Fibroblast of gingiva (primary cell): ENCODE measurements at places on chromosomes 2 and 18.

DNA sequence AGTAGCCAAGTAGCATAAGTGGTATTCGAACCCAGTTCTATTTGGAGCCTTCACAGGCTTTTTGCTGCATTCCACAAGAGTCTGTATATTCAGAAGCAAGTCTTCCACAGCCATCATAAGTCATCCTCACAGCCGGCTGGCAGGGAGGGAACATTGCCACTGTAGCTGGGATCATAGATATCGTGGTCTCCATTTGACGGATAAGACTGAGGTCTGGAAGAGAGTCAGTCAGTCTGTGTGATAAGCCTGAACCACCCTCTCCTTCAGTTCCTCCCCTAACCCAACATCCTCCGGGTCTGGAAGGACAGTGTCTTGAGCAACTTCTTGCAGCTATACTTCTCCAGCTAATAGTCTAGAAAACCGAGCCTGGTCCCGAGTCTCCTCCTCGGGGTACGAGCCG lies 17.0 kb upstream of the C1QL2 start:
- no peak for DNase-seq

GRCh38 chr2:185583058-185583816 lies 155.4 kb upstream of the FSIP2 start:
- DNase-seq: no peak

- DNase-seq: peak; percentile 71
These were observed 337.4 kb downstream of the PTPRM start for GRCh38 chr18:7904529-7904928.

DNA sequence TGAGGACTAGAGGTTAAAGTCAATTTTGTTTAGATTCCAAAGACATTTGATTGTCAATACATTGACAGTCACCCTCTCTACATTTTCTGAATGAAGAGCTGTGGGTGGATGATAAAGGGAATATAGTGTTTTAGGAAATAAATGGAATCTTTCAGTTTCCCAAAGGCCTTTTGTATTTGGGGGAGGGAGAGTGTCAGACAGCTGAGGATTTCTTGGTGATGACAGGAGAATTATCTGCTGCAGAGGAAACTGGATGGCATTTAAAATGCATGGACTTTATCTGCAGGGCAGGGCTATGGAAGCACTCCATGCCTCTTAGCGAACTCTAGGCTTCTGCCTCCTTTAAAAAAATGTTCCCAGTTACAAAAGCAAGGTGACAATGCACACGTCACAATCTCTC lies 195.1 kb downstream of the KCNS3 start:
- no peak for DNase-seq

DNA sequence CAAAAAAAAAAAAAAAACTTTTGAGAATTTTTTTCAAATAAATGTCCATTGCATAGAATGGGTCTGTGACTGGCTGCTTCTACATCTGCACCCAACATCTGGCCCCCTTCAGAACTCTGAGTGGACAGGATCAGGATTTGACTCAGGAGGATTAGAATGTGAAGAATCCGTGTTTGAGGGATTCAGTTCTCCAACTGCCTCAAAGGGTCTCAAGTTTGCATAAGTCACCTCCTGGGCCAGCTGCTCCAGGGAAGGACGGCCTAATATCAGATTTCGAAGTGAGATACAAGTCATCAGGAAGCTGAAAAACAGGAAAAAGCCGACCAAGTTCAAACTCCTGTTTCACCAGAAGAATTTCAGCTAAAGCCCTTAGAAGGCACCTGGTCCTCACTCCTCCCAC lies 10.9 kb downstream of the MAT2A start:
- peak; percentile 92 for DNase-seq

DNA sequence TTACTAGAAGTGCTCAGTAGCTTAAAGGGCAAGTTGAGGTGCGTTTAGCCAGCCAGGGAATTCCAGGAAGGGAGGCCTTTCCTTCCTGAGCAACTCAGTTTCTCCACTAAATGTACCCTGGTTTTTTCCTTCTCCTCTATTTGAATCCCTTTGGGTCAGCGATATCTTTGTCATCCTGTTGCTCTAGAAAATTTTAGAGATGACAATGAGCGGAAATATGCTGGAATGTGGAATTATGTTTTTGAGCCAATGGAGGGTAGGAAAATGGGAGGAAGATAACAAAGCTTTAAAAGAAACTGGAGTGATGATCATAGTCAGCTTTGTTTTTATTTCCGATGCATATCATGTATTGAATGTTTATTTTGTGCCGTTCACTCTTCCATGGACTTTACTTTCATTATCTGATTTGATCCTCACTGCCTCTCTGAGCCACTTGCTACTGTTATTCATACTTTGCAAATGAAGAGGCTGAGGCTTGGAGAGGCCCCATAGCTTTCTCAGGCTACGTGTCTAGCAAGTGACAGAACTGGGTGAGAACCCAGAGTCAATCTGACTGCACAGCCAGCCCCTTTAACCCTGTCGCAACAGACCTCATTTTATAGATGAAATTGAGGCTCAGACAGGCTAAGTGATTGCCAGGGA lies 67.3 kb downstream of the NTSR2 start:
- DNase-seq: no peak

- DNase-seq: no peak
These were observed 24.6 kb upstream of the KCMF1 start for GRCh38 chr2:84946204-84947009.

- no peak for DNase-seq
These were observed 109.3 kb downstream of the MBP start for GRCh38 chr18:77023102-77023782.

DNA sequence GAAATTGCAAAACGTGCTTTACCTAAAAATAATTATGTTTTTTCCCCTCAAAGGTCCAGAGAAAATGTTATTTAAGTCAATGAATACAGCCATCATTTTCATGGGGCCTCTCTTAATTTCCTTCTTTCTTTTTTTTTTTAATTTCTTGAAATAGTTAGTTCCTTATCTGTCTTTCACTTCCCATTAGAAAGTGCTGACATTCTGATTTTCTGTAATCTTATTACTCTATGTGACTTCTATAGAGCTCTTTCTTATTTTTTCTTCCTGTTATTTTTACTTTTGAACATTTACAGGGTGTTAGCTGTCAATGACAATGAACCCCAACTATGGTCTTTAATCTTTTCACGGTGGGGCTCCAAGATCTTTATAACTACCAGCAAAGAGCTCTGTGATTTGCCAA lies 30.0 kb downstream of the CTLA4 start:
- no peak for DNase-seq

GRCh38 chr2:18585526-18585925 lies 3.8 kb downstream of the NT5C1B start:
- DNase-seq: no peak

DNA sequence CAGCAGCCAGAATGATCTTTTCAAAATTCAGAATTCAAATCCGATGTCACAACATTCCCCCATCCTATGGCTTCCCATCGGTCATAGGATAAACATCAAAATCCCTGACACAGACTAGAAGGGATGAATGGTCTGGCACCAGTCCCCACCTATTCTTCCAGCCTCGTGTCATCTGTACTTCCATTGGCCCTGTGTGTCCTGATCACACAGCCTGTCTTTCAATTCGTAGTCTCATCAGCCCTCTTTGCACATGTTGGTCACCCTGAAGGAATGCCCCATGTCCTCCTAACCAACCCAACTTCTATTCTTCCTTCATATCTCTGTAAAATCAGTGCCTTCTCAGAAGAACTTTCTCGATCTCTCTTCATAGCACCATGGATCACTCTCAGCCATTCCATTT lies 157.2 kb downstream of the NEB start:
- no peak for DNase-seq

DNA sequence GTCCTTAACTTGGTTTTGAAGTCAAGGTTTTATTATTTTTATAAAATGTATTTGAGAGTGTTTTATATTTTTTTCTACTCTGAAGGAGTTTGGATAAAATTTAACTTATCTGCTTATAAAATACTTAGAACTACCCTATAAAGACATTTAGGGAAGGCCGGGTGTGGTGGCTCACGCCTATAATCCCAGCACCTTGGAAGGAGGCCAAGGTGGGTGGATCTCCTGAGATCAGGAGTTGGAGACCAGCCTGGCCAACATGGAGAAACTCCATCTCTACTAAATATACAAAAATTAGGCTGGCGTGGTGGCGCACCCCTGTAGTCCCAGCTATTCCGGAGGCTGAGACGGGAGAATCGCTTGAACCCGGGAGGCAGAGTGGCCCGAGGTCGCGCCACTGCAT lies 486.4 kb downstream of the DSC3 start:
- DNase-seq: no peak

GRCh38 chr2:54432251-54433015 lies 23.7 kb upstream of the SPTBN1 start:
- DNase-seq: no peak

DNA sequence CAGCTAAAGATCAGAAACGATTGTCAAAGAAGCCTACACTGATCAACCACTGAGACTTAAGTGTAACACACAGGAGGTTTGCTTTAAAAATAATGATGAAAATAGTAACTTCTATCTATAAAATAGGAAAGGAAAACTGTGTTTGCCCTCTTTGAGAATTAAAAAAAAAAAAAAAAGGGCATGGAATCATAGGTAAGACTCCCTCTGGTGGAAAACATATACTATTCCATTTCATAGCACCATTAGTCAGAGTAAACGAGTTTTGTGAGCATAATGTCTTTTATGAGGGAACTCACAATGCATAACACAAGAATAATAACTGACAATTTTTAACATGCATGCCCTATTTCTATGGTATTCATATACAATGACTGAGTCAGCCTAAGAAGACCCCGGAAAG lies 36.3 kb downstream of the SLC35F5 start:
- no peak for DNase-seq

GRCh38 chr2:152499896-152500735 lies 165.1 kb downstream of the FMNL2 start:
- DNase-seq: peak; percentile 85

GRCh38 chr2:96913117-96913397 lies 43.2 kb upstream of the SEMA4C start:
- no peak for DNase-seq

- DNase-seq: no peak
These were observed 10.1 kb upstream of the NARS1 start for GRCh38 chr18:57631697-57632096.

DNA sequence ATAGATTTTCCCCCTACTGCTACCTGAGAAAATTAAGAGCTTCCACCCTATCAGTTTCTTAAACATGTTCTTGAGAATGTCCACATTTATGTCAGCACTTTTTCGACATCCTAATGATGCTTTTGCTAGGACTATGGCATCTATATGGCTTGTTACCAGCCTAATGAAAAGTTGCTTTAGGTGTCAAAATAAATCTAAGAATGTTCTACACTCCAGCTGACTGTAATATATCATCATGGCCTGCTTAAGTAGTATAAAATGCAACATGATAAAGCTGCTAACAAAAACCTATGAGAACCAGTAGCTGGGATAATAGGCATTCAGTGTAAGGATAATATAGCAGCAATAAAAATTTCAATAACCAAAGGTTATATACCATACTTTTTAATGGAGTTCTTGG lies 1983.5 kb upstream of the CELF4 start:
- no peak for DNase-seq

DNA sequence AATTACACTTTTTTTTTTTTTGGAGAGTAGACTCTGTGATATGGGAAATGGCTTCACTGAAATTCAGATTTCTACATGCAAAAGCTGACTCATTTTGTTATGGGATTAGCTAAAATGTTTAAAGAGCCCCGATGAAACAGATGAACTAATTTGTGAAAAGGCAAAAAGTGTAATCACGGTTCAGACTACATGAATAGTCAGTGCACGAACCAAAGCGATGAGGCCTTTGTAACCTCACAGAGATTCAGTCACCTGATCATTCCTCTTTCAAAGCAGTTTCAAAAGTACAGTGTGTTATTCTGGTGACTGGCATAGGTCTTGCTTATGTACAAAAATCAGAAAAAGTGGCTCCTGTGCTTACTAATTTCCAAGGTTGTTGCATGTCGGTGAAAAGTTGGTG lies 44.6 kb downstream of the TGIF1 start:
- no peak for DNase-seq

DNA sequence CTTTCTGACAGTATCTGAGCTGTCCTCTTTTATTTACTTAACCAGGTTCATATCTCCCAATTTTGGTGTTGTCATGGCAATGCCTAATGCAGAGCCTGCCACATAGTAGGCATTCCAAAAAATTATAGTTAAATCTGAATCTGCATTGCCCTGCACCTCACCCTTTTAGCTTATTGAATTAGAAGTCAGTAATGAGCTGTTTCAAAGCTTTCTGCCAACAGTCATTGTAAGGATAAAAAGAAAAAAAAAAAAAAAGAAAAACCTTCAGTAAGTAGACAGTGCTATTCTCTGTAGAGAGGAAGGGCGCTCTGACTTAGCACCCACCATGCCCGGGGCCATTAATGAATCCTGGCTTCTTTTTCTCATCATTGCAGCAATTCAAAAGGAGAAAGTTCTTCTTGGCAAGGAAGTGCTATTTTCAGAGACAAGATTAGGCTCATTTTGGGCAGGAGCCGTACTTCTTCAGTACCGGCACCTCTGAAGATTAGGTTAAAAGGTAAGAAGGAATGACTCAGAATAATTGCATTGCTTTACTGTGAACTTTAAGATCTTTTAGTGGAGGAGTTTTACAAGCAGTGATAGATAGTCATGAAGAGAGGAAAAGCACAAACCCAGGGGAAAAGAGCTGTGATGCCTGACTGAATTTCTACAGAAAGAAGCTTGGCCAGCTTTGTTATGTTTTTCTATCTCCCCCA lies 2041.2 kb upstream of the PIK3C3 start:
- DNase-seq: no peak

DNA sequence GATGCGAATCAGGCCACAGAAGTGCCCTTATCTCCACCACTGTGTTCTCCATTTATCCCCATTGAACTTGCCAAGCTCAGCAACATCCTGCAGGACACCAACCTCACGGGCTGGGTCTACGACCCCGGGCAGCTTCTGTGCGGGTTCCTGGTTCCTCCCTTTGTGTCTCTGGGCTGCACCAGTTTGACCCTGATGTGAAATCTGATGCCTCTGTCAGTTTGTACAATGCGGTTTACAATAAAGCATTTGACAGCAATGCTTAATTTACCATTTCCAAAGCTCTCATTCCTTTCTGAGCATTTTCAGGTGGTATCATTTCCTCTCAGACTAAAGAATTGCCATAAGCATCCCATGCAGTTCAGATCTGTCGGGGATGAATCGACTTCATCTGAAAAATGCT lies 3.3 kb upstream of the TMEM18 start:
- DNase-seq: no peak

DNA sequence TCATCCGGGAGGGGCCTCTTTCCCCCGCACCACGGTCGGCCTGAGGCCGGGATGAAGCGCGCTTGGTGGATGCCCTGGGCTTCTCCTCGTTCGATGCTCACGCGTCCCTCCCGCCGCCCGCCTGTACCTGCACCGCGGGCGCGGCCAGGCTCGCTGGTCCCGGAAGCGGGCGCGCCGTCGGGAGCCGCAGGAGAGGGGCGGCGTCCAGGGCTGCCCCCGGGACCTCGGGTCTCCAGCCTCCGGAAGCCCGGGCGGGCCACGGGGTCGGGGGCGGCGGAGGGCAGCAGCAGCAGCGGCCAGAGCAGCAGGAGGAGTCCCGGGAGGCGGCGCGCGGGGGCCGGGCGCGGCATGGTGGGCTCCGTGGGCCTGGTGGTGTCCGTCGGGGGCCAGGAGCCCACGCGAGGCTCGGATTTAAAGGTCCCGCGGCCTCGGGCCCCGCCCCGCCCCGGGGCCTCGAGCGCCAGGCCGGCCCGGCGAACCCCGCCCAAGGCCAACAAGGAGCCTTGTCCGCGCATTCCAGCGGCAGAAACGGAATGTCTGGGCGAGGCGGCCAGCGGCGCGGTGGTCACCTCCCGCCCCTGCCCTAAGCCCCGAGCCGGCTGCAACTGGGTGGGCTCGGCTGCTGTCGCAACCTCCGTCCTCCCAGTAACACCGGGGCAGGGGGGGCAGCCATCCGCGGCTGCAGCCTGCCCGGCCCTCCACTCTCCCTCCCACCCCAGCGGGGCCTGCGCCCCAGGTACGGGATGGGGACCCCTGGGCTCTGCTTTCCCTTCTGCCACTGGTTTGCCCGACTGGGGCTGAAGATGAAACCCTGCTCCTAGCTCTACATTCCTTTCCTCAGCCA lies at the start of gene MATN3:
Gene MATN3, minus strand, starts transcription at position 387 of the 844 bp plus-strand sequence. Its CDS starts 37 bp downstream, at position 350.
- DNase-seq: peak; percentile 21
